HCEC 1CT (cell line): ENCODE measurements at places on chromosomes 2 and 18.
A peak's percentile ranks its signal among the peaks of the same experiment; 100 is the strongest.

GRCh38 chr2:33770023-33770422, 170.9 kb upstream of the FAM98A start:
- DNase-seq = no peak

DNA sequence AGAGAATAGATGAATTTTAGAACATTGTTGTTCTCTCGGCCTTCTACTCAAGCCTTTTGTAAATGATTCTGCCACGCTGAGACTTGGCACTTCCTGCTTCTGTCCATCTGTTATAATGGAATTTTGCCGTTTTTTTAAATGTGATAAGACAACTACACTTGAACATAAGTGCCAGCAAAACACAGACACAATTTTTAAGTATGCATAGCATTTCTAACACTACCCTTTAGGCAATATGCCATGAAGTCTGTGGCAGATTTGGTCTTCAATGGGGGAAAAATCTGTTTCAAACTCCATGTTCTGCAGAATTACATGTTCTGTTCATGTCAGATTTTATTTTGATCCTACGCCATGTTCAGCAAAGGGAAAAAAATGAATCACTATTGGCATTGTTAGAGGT, 1170.7 kb upstream of the SLC39A10 start:
- DNase-seq = no peak

DNA sequence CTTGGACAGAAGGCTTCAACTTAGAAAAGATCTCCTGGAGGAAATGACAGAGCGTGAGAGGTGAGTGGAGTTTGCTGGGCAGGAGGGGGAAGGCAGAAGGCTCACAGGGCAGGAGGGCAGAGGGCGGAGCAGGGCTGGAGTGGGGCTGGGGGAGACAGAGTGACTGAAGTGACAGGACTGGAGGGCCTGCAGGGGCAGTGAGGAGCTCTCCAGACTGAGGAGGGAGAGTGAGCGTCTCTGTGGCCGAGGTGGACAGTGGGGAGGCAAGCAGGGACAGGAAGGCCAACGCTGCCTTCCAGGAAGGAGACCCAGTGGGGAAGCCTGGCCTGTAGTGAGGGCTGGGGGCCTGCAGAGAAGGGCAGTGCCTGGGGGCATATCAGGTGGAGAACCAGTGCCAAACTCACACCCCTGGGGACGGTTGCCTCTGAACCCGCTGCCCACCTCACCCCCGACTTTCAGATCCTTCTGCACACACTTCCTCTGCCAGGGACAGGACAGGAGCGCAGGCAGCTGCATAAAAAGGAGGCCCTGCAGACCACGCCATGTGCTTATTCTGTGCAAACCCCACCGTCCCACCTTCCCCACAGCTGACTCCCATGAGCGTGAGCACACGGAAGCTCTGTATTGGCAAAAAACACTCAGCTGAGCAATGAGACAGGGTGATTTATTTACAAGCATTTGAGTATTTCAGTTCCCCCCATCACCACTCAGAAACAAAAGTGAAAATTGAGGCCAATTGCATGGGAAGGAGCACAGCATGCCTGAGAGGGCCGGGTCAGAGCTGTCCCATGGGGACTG, 244.3 kb downstream of the FAM210A start:
- DNase-seq = no peak

- no peak for DNase-seq
These were observed 67.8 kb upstream of the EPAS1 start for GRCh38 chr2:46229134-46230063.

DNA sequence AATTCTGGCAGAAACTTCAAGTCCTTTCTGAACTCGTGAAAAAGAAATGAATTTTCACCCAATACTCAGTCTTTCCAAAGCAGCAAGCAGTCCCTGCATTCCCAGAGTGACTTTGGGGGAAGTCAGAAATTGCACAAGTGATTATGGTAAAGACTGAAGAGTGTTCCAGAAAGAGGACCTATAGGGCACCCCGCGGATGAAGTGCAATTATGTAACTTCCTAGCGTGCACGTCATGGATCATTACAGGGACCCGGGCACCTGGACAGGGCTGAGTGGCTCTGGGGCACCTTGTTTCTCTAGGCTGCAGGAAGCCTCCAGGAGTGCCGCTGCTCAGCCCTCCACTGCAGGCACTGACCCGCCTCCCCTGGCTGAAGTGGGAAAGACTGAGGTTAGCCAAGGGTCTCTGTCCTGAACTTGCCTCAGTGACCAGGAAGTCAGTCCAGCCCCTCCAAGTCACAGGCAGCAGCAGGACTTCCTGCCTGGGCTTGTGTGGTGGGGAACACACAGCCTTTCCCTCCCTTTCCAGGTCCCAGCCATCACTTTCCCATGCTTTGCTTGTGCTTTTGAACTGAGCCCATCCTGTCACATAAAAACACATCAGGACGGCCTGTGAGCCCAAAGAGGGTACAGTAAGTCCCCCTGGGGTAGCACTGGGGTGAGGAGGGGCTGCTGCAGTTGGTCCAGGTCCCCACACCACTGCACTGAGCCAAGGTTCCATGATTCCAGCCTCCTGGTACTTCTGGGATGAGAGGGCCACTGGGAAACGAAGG, 19.8 kb downstream of the TMEM185B start:
- no peak for DNase-seq

DNA sequence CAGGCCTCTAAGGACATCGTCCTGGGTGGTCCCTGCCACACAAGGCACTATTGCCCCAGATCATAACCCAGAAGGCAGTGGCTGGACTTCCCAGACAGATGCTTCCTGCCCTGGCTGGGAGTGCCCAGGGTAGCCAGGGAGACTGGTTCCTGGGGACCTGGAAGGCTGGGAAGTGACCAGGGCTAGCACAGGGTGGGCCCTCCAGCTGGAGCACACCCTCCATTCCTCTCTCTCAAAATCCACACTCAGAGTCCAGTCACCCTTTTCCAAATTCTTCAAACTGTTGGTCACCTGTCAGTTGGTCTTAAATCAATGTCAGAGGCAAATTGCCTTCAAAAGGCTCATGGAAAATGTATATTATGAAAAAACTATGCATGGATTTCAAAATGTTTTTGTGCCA, 11.6 kb upstream of the TUBB6 start:
- peak; percentile 36 for DNase-seq

DNA sequence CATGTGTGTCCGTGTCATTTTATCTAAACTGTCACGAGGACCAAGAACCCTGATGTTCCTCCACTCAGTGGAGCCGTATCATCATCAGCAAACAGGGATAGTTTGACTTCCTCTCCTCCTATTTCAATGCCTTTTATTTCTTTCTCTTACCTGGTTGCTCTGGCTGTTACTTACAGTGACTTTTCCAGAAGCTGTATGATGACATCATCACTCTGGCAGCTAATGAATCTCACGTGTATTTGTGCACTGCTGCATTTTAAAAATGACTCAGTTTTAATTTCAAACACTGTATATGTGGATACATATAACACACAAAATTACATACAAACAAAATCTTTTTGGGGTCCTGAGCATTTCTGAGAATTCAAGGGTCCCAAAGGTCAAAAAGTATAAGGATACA, 481.4 kb downstream of the CDH2 start:
- DNase-seq = no peak

DNA sequence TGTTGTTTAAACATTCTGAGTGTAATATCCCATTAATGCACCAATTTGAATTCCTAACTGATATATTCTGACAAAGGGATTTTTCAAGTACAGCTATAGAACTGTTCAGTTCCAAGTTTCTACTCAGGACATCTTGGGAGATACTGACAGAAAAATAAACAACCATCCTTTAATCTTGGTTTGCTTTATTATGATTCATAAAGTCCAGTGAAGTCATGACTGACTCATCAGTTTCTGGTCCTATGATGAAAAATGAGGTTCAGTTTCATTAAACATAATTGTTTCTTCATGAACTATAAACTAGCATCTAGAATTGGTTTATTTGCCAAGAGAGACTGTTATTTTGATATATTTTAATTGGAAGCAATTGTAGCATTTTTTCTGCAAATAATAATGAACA, 896.2 kb downstream of the CCDC85A start:
- peak; percentile 79 for DNase-seq

GRCh38 chr18:45249246-45249661, 366.0 kb upstream of the SLC14A2 start:
- no peak for DNase-seq
